ENCODE measurements at places on chromosomes 4 and X.

GRCh38 chr4:123804196-123804721 is 407.7 kb downstream of the SPRY1 start:
- no peak for DNase-seq

DNA sequence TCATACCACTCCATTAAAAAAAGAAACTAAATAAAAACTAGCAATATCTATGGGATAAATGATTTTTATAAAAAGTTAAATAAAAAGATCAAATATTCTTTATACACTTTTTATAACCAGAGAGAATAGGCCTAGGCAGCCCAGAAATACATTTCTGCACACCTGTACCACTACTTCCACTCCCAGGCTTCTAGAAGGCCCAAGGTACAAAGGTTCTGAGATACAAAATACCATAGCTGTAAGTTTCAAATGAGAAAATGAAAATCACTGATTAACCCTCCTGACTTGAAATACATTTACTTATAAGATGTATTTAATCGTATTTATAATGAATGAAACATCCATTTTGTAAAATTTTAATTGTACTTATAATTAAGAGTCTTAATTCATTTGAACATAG is 226.5 kb upstream of the MAB21L2 start:
- DNase-seq = no peak

- no peak for DNase-seq
These were observed 187.8 kb downstream of the CCNG2 start for GRCh38 chr4:77344784-77345183.

GRCh38 chrX:140918398-140919038 is 83.9 kb upstream of the SPANXB1 start:
- peak; percentile 7 for DNase-seq

- peak; percentile 88 for DNase-seq
These were observed 61.7 kb downstream of the ADRA2C start for GRCh38 chr4:3827616-3828492.

GRCh38 chr4:8651661-8652180 is 59.2 kb downstream of the CPZ start:
- no peak for DNase-seq

DNA sequence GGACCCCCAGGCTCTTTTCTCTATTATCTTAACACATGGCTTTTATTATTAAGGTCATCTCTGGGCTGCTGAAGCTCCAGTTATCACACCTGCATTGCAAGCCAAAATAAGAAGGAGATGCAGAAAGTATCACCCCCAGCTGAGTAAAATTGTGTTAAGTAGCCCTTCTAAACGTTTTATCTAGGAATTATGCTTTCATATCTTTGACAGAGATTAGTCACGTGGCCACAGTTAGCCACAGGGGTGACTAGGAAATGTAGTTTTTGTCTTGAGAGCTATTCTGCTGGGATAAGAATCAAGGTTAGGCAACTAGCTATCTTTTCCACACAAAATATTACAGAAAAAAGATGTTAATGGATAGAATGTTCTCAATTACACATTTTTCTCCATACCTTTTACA is 102.1 kb downstream of the ANXA3 start:
- no peak for DNase-seq

Measured in MG63 (cell line).